ENCODE measurements at places on chromosomes 6 and 20. TPM values are rescaled to one million over a fixed set of nuclear protein-coding genes. Genes with fewer than 3 reads are reported as not detected.

Gene MCUR1
- total RNA-seq = 13.6 TPM

Gene RCAN2
- total RNA-seq = 7.6 TPM

GRCh38 chr6:30418448-30418847, 70.9 kb upstream of the HLA-E start:
- no peak for DNase-seq

- peak; percentile 46 for DNase-seq
Measured at GRCh38 chr6:130968476-130968875, 94.6 kb downstream of the EPB41L2 start.

GRCh38 chr6:16665992-16666391, 95.3 kb downstream of the ATXN1 start:
- no peak for DNase-seq
